Left forelimb (tissue), 1 donor: ENCODE measurements at places on chromosomes 7 and 10.

DNA sequence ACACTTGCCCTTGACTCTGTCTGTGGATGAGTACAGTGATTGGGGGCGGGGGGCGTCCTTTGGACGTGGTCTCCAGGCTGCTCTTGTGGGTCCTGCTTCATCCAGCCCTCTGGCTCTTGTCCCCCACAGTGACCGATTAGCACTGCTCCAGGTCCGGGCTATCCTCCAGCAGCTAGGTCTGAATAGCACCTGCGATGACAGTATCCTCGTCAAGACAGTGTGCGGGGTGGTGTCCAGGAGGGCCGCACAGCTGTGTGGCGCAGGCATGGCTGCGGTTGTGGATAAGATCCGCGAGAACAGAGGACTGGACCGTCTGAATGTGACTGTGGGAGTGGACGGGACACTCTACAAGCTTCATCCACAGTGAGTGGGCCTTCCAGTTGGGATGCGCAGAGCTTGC, 18.3 kb downstream of the TACR2 start:
- no peak for DNase-seq

- no peak for DNase-seq
Measured at GRCh38 chr10:108249940-108250339, 1085.4 kb upstream of the SORCS1 start.

- DNase-seq: no peak
Measured at GRCh38 chr10:22210267-22210666, 7.5 kb downstream of the EBLN1 start.

- peak; percentile 42 for DNase-seq
Measured at GRCh38 chr7:44145479-44145968, 4.4 kb upstream of the MYL7 start.

- no peak for DNase-seq
Measured at GRCh38 chr7:53110425-53110824, 75.0 kb downstream of the POM121L12 start.

DNA sequence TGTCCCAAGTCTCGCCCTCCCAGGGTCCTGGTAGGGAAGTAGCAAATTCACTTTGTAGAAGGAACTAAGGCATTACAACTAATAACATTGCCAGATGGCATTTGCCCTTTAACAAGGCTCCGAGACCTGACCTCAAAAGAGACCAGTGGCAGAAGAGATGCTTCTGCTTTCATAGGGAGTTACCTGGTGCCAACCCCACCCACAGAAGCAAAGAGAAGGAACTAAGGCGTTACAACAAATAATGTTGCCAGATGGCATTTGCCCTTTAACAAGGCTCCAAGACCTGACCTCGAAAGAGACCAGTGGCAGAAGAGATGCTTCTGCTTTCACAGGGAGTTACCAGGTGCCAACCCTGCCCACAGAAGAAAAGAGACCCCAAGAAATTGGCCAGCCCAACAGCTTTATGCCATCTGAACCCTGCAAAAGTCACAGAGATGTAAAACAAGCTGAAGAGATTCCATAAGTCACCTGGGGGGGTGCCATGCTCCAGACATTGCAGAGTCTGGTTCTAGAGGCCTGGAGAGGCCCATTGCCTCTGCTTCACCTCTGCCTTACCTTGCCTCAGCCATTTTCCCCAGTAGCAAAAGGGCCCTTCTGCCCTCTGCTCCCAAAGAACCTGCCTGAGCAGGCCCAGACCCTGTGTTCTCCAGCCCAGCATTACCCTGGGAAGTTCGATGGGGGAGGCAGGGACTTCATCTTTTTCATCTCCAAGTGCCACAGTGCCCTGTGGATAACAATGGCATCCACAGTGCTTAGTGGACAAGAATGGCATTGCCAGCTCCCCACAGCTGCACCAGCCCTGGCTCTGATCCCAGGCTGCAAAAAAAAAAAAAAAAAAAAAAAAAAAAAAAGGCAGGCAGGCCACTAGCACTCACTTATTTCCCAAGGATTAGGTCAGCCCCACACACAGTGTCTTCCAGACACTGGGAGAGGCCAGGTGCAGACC, 179.5 kb upstream of the PLXNA4 start:
- DNase-seq: no peak

DNA sequence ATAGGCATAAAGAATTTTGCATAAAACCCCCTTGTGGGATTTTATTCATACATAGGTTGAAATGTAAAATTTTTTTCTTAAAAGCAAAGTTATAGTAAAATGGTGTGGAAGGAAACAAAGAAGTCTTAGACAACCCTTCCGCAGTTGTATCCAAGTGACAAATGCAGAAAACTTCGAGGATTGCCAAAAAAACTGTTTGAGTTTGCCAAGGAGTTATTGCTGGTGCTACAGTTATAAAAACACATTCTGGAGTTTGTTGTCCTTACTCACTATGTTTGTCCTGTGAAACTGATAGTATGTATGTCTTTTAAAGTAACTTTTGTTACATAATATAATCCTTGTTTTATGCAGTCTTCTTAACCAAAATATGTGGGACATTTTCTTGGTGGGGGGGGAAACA, 120.3 kb downstream of the FOXP2 start:
- no peak for DNase-seq
